ENCODE measurements at places on chromosomes 11 and 22.
A peak's percentile ranks its signal among the peaks of the same experiment; 100 is the strongest.

DNA sequence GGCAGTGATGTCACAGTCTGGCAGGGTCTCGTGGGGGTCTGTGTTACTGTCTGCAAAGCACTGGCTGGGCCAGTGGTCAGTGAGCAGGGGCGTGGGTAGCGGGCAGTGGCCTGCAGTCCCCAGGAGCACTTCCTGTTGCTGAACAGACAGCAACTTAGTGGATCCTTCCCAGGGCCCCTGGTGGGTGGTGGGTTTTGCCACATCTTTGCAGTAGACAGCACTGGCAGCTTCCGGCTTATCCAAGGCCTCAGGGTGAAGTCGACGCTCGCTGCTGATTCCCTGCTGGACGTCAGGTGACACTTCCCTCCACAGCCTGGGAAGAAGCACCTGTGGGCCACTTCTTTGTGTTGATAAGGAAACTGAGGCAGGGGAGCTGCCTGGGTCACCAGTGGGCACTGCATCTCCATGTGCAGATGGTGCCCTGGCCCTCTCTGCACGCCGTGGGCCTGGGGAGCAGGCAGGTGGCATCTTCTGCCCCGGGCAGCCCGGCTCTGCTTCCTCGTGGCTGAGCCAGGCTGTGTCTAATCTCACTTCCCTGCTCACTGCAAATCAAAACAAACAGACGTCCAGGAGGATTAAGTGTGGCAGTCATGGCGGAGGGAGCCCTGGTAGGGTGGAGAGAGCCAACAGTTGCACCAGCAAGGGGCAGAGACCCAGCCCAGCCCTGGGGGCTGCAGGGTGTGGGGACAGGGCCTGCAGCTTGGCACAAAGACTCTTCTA is 79.8 kb downstream of the KCNQ1 start:
- DNase-seq, result no peak

DNA sequence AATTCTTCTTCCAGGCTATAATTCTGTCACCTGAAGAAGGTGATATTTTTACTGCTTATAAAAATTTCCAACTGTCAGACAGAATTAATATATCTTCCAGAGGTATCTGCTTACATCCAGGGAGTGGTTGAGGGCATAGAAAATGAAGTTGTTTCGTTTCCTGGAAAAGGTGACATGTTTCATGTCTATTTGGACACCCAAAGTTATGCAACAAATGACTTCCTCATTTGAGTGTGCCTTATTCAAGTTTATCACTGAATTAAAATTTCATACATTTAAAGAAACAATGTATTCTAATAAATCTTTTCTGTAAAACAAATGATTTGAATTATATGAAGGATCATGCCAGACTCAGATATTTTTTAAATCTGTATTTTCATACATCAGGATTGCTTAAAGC is 8.5 kb upstream of the GRAMD1B start:
- no peak for DNase-seq

DNA sequence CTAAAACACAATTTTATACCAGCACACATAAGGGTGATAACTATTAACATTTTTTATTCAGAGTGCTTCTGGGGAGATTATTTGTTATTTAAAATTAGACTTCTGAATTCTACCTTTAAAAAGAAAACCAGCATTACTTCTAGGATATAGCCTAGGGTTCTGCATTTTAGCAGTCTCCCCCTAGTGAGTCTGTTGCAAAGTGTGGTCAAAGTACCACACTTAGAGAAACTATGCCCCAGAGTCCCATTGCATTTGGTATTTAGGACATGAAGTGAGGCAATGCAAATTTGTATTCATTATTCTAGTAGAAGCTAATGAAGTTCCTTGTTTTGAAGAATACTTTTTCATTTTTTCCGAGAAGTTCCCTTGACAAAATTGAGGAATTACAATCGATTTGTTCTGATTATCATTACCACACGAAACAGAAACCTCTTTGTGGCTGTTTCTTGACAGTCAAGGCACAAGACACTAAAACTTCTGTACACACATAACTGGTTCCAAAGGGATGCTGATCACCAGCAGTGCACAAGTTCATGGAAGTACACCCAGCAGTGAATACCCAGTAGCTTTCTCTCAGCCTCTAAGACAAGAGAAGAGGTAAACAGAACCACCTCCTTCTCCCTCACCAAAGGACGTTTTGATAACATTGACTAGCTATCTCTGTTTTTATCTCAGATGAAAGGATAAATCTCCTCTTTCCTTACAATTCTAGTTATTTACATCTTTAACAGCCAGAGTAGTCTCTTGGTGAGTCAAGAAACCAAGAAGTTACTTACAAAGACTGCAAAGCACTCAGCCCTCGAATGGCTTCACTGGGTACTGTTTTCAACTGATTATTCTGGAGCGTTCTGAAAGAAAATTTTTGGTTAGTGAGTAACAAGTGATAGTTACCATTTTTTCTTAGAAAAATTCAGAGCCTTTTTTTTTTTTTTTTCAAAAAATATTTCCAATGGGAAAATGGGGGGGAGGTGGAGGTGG is 27.6 kb upstream of the CCDC34 start:
- DNase-seq, result no peak

DNA sequence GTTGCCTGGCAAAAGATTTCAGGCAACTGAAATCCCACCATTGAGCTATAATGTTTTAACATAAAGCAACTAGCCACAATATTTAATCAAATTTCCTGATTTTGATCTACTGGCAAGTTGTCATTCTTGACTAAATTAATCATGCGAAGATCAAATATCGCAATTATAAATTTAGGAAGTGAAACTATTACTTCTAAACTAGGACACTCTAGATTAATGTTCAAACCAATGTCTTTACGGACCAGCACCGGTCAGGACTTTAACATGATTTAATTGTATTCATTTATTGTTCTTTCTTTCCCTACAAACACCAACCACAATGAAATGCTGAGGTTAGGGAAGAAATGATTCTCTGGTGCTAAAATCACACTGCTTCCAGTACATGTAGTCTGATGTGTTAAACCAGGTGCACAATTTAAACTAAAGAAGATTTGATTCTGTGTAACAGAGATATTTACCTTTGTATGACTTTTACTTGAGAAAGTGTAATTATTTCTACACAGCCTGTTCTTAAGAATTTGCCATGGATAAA is 14.9 kb downstream of the GAS2 start:
- no peak for DNase-seq

DNA sequence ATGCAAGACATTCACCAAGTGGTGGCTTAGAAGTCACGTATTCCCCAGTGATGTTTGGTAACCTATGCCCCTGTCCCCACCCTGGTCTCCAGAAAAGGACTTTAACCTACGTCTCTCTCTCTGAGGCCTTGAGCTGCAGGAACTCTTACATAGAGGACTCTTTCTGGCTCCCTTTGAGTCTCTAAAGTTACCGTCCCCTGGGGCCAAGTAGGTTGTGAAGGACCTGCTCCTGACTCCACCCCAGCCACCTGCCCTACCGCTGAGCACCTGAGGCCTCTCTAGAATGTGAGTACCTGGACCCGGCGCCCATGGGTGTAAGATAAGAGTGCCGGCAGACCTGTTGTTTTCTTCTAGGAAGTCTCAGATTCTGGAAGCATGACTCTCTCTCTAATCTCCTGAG is 95.4 kb downstream of the TIMP3 start:
- DNase-seq, result no peak

- no peak for DNase-seq
Measured at GRCh38 chr11:93732237-93732892, 8.9 kb downstream of the TAF1D start.

DNA sequence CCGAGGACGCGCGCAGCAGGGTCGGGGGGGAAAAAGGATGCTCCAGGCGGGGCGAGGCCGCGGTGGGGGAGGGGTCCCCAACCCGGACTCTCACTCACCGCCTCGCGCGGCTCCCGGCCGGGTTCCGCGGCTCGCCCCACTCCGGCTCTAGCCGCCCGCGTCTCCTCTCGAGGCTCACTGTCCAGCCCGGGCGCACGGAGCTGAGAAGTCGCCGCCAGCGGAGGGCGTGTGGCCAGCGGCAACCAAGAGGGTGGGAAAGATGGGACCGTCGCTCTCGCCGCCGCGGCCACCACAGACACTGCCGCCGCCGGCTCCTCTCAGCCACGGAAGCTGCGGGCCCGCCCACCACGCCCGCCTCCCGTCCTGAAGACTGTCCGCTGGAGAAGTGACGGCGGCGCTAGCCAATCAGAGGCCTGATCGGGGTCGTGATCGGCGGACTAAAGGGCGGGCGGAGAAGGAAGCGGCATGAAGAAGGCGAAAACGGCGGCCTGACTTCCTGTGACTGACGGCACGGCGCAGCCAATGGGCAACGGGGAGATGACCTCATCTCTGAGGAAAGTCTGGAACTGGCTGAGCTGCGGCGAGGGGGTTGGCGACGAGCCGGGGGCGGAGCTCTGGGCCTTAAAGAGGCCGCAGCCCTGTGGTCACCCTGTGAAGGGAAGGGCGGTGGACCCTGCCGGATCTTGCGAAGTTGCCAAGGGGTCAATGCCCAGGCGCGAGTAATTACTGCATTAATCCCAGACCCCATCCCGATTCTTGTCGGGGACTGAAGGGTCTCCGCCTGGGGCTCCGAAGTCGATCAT is at the start of gene MRTFA:
Gene MRTFA (minus strand): TSS at position 340 of the 803 bp plus-strand sequence.
- DNase-seq, result peak; percentile 100

DNA sequence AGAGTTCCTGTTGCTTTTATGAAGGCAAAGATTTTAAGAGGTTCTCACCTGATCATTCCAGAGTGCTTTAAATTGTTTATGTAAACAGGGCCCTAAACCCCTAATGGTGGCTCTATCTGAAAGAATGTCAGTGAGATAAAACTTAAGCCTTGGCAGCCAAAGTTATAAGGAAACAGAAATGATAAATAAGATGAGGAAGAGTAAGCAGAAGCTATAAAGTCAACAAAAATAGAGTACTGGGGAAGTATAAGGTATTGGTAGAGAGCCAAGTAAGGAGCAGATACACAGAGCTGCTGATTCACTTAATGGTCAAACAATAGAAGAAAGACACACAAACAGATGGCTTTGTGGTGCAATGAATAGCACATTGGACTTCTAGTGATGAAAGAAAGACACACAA is 37.9 kb downstream of the TMPRSS5 start:
- no peak for DNase-seq

GRCh38 chr22:31087744-31088215 is 6.7 kb downstream of the SMTN start:
- no peak for DNase-seq

GRCh38 chr22:42754658-42755057 is 34.0 kb upstream of the A4GALT start:
- no peak for DNase-seq

DNA sequence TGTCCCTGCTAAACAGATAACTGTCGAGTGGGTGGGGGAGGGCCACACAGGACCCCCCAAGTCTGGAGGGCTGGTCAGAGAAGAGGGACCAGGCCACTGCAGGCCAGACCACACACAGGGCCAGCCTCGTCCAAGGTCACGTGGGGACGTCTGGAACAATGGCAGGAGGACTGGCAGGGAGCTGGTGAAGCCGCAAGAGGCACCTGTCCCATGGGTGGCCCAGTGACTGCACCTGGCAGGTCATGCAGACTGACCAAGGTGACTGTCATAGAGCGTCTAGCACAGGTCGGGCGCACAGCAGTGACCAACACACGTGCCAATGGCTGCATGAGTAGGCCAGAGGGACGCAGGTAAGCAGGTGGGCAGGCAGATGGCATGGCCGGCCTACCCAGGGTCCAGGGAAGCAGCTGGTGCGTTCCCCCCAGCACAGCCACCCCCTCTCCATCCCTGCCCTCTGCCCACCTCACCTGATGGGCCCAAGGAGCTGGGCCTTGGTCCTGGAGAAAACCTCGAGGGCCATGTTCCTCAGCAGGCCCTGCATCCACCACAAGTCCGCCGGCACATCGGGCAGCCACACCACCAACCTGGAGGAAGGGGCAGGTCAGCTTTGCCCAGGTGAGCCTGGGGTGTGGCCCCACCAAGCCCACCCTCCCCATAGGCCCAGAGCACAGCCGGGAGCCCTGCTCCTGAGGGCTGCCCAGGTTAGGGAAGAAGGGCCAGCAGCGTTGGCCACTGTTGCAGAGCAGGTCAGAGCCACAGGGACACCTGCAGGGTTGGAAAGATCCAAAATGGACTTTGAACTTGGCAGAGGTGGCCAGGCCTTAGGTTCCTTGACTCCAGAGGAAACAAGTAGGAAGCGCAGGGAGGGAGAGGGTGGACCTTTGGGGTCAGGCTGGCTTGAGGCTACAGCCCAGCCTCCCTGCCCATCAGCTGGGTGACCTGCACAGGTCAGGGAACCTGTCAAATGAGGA is 10.4 kb downstream of the PNPLA5 start:
- no peak for DNase-seq

- DNase-seq, result no peak
Measured at GRCh38 chr11:37710031-37710430, 1112.0 kb upstream of the RAG2 start.

GRCh38 chr11:105862736-105863367 is 159.2 kb downstream of the MSANTD4 start:
- peak; percentile 51 for DNase-seq

DNA sequence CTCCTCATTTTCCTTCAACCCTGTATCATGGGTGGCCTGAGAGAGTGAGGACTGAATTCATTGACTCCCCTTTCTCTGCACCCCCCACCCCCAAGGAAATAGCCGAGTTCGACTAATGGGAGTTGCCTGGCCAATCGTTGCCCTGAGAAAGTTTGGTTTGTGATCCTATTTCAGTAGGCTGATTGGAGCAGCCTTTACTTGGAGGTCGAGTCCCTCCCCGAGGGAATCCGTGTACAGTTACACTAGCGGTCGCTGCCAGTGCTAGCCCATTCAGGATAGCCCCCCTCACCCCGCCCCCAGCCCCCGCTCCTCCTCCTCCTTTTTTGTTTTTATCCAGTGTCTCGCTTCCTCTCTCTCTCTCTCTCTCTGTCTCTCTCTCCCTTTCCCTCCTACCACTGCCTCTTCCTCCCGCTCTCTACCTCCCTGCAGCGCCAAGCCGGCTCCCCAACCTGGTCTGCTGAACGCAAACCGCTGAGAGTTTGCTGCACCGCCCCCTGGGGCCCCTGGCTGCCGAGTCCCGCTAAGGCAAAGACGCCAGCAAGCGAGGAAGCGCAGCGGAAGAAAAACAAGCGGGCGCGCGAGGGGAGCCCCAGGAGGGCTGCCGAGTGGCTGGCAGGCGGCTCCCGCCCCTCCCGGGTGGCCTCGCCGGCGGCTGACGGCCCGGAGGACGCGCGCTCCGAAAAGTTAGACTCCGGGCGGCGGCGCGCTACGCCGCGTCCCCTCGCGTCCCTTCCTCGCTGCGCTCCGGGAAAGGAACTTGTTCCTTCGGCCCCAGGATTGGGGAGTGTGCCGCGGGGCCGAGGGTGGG is at the start of gene GRAMD1B:
Gene GRAMD1B (plus strand): TSS at position 357 of the 808 bp plus-strand sequence. CDS start 524 bp downstream, outside the sequence.
- peak; percentile 45 for DNase-seq

GRCh38 chr11:60926500-60926899 is 2.2 kb downstream of the TMEM132A start:
- DNase-seq, result no peak

- DNase-seq, result no peak
Measured at GRCh38 chr11:75269367-75269660, 28.7 kb downstream of the TPBGL start.
